ENCODE measurements at places on chromosomes 6 and 20.

GRCh38 chr6:146543940-146544615 is 445 bp downstream of the RAB32 start:
- no peak for DNase-seq

- DNase-seq, result no peak
These were observed 2.4 kb upstream of the ZMYND8 start for GRCh38 chr20:47358672-47359529.

DNA sequence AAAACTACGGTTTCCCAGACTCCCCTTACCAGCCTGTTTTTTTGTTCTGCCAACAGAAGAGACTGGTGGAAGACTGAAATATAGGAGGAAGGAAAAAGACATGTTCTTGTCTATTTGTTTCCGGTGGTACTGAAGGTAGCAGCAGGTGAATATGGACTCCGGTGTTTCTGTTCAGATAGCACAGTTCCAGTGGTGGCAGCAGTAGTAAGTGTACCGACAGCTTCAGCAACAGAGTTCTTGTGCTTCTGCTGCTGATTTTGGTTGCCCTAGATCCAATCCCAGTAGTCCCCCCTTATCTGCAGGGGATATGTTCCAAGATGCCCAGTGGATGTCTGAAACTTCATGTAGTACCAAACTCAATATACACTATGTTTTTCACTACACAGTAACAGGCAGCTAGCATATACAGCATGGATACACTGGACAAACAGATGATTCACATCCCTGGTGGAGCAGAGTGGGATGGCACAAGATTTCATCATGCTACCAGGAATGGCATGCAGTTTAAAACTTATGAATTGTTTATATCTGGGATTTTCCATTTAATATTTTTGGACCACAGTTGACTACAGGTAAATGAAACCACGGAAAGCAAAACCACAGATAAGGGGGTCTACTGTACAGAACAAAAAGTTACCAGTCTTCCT is 301.8 kb downstream of the BTBD9 start:
- DNase-seq, result no peak

- DNase-seq, result no peak
These were observed 40.9 kb downstream of the QRSL1 start for GRCh38 chr6:106670236-106670635.

- DNase-seq, result no peak
These were observed 39.7 kb downstream of the ZMYND8 start for GRCh38 chr20:47316776-47317126.

DNA sequence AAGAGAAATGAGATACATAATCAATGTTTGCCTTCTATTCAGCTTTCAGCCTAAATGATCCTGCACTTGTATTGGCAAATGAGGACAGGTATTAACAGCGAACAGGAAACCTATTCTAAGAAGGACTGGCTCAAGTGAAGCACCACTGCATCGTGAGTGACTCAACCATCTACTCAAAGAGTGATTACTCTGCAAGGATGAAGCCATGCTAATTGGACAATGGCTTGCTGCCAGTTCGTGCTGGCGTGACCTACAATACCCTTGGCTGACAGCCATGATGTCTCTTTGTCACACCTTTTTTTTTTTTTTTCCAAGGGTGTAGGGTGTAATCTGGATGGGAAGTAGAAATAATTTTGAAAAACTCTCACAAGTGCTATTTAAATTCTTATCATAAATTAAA is 104.9 kb downstream of the GJA10 start:
- DNase-seq, result no peak

- DNase-seq, result no peak
These were observed 544 bp upstream of the NRM start for GRCh38 chr6:30691208-30691847.

- DNase-seq, result no peak
These were observed 7.2 kb downstream of the THBS2 start for GRCh38 chr6:169246445-169246844.

DNA sequence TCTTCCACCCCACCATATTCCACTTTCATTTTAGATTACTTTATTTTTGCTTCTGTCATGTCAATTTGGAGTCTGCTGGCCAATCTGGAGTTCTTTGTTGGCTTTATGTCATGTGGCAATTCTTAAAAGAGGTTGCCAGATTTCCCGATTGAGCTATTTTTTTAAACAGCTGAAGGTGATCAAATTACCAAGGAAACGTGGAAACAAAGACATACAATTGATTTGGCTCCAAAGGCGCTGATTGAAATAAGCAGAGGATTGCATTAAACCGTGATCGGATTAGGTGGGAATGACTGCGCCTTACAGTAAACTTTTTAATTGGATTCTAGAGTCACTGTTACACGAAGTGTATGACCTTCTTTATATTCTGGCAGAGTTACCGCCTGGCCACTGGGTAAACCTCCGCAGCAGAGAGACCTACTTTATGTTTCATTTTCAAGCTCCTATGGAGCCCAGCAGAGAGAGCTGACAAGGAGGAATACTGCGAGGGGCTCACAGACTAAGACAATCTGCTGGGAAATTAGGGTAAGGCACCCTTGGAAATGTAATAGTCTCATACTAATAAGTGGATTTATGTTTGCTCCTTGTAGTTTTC is 37.9 kb downstream of the SIM1 start:
- DNase-seq, result no peak

- DNase-seq, result no peak
These were observed 205.0 kb upstream of the KCNQ5 start for GRCh38 chr6:72416744-72417465.

- DNase-seq, result no peak
These were observed 154.0 kb downstream of the MBOAT1 start for GRCh38 chr6:20058121-20058905.
